Epithelial cell of prostate (primary cell): ENCODE measurements at places on chromosomes 3 and 15.

- no peak for DNase-seq
These were observed 1.7 kb upstream of the CLN6 start for GRCh38 chr15:68231102-68231818.

DNA sequence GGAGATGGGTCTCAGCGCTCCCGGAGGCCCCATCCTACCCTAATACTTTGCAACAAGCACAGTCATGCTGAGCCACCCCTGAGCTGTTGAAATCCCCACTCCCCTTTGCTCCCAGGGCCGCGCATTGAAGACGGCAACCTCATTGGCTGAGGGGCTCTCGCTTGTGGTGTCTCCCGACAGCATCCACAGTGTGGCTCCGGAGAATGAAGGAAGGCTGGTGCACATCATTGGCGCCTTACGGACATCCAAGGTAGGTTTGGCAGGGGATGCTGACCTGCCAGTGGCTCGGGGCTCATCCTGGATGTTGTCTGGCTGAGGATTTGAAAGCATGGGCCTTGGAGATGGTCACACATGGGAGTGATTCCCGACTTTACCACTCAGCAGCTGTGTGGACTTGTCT lies 5.9 kb downstream of the TMEM43 start:
- no peak for DNase-seq

- DNase-seq, result no peak
These were observed 201.0 kb upstream of the UBE2E2 start for GRCh38 chr3:23002151-23002550.

GRCh38 chr3:87833039-87833377 lies 225.8 kb downstream of the CGGBP1 start:
- no peak for DNase-seq

DNA sequence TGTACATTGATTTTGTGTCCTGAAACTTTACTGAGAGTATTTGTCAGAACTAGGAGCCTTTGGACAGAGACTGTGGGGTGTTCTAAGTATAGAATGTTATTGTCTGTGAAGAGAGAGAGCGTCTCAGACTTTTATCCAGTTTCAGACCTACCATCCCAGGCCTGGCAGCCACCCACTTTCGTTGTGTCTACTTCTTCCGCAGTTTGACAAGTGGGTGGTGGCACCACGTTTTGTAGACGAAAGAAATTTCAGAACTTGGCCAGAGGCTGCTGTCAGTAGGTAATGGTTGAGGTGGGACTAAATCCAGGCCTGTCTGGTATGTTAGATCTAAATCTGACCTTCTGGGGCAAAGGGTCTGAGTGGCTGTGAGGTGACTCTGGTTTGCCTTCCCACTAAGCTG lies 13.4 kb upstream of the TRAK1 start:
- no peak for DNase-seq

- DNase-seq, result no peak
These were observed 6.0 kb downstream of the GHRL start for GRCh38 chr3:10286596-10287295.

DNA sequence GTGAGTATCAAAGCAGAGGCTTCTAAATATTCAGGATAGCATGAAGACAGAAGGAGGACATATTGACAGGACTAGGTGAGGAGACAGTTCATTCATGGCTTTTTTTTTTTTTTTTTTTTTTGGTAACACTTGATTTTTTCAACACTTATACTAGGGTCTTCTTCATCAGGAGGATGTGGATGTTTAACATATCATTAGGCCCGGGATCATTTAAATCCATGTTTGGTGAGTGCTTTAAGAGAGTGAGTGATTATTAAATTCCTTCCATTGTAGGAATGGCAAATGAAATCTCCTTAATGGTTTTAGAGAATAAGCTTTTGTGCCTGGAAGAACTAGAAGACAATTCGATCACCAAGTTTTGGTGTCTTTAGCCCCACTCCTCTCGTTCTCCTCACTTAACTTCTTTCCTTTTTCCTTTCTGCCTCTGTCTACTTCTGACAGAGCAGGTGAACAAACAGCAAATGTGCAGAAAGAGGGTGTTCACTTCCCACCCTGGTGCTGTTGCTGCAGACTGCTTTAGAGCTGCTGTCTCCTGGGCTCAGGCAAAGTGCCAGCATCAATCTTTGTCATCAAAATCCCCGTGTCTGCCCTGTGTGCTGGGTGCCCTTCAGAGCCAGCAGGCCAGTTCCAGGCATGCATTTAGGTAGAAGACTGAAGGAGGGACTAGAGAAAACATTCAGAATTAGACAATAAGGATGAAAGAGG lies 35.6 kb upstream of the RAB11A start:
- no peak for DNase-seq

GRCh38 chr15:67225336-67225735 lies 29.1 kb downstream of the AAGAB start:
- DNase-seq, result peak; percentile 34

- no peak for DNase-seq
These were observed 36.0 kb downstream of the PSTPIP1 start for GRCh38 chr15:77030928-77031375.

GRCh38 chr3:146085678-146086077 lies 75.3 kb downstream of the PLOD2 start:
- no peak for DNase-seq

- no peak for DNase-seq
These were observed 13.6 kb upstream of the COMMD2 start for GRCh38 chr3:149765762-149766334.

DNA sequence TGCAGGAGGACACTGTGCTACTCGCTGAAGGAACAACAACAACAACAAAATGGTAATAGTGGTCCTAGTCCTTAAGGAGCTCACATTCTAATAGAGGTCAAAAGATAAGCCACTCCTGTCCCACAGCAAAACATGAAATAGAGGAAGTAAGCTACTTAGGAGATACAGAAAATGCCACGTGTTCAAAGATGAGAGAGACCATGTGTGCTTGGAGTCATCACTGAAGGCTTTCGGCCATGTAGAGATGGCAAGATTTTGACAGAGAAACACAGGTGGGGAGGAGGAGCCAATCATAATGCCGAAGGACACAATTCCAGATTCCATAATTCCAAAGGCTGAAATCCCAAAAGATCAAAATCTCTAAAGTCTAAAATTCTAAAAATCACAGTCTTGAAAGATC lies 24.8 kb upstream of the RIOX2 start:
- no peak for DNase-seq

- DNase-seq, result peak; percentile 81
These were observed 655 bp upstream of the TMOD3 start for GRCh38 chr15:51828621-51829375.

DNA sequence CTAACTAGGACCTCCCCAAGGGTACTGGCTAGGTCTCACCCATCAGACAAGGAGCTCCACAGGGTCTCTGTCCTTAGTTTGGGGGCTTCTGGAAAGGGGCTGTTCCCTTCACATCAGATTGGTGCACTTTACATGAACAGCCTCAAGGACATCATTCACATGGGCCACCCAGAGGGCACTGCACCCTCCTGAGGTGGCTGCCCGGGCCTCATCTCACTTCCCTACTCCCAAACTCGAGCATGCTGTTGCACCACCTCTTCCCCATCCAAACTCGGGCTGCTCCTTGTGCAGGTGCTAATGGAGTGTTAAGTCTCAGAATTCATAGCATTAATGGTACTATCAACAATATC lies 48.1 kb downstream of the RAB11A start:
- DNase-seq, result no peak

DNA sequence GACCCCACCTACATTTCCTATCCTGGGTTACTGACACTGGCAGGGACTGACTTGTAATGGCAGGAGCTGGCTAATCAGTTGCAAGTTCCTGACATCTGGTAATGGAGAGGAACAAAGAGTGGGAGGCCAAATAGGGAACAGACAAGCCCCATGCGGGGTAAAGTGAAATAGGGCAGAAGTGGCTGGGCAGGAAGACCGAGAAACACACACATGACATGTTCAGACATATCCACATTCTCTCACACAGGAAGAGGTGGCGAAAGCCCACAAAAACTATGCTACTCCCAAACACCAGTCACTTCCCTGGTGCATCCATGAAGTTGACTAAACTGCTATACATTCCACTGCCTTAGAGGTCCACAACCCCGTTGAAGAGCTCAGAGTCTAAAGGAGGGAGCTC lies 394.1 kb upstream of the TBL1XR1 start:
- peak; percentile 95 for DNase-seq

DNA sequence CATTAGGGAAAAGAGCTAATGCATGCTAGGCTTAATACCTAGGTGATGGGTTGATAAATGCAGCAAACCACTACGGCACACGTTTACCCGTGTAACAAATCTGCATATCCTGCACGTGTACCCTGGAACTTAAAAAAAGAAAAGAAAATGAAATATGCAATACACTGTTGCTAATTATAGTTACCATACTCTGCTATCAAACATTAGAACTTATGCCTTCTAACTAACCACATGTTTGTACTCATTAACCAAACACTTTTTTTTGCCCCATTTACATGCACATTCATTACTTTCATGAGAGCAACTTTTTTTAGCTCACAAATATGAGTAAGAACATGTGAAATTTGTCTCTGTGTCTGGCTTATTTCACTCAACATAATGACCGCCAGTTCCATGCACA lies 253.1 kb downstream of the CGGBP1 start:
- DNase-seq, result no peak

DNA sequence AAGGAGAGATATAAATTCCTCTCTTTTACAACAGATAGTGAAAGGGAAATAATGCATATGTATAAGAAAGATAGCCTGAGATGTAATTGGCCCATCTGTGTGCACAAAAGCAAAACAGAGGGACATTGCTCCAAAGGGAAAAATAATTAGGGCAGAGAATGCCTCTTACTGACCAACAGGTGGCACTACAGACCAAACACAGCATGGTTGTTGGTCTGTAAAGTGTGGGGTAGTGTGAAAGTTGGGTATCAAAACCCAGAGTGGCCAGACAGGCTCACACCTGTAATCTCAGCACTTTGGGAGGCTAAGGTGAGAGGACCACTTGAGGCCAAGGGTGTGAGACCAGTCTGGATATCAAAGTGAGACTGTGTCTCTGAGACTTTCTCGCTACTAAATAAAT lies 4.5 kb upstream of the TLNRD1 start:
- no peak for DNase-seq

DNA sequence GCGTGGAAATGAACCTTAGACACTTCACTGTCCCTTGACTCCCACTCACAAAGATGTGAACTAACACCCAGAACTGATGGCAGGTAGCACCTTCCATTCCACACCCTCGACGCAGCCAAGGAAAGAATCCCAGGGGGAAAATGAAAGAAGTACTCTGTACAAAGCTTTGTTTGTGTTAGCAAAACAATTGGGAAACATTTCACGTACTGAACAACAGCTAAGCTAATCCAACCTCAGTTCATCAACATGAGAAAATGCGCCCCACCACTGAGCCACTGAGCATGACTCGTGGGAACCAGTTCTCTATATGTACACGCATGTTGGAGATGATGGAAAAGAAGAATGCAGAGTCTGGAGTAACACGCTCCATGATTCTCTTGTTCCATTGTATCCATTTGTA lies 32.0 kb downstream of the CORO2B start:
- no peak for DNase-seq

DNA sequence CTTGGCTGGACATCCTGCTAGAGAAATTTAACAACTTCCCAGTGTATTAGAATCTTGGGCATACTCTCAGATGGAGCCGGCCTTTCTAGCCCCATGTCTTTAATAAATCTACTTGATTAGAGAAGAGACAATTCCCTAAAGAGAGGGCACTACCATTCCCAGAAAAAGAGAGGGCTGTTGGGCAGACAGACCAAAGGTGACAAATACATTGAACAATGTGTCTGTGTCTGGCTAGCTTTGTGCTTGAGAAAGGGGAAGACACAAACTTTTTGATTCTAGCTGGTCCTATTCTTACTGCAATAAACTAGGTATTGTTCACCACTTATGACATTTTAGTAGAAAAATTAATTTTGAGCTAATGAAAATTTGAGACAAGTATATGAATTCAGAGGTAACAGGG lies 57.7 kb downstream of the DUT start:
- DNase-seq, result no peak

DNA sequence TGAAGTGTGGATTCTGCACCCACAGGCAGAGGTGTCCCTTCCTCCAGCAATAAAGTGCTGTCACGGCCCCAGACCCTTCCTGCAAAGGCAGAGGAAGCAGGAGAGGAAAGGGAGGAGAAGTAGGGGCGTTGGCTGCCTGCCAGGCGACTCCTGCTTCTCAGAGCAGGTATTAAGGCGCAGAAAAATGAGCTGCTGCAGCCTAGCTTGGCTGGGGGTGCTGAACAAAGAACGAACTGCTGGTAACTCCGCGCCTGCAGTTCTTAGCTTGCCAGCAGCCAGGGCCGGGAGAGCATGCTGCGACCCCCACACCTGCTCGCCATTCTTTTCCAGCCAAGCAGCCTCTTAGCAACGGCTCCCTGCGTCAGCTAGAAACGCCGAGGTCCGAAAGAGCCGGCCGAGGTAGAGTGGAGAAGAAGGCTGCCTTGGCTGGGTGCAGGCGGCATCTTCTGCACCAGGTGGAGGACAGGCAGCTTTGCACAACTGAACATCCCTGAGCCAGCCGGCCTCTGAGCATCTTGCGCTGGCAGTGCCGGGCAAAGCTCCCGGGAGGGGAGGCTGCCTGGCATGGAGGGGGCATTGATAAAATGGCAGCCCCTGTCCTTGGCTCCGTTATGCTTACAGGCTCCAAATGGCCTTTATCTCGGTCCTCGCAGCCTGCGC lies 296.0 kb downstream of the MEX3B start:
- no peak for DNase-seq

DNA sequence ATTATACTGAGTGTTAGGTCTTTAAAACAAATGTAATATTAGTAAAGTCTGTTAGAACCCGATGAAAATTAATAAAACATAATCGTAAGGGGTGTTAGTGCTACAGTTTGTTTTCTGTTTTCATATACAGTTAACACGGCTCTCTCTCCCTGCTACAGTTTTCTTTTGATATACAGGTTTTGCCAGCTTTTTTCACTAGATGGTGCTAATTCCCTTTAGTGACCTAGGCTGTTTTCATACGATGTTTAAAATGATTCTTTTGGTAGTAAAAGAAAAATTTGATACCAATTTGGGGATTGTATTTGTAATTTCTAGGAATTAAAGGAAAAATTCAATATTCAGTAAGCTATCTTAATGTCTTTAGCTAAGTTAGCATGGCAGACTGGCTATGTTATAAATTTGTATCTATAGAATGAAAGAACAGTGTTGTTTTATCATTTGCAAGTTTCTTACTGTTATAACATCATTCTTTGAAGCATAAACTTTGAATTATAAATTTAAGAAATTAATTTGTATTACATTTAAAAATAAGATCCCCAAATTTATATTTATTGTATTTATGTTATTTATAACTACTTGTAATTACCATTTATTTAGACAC lies 11.5 kb downstream of the APH1B start:
- no peak for DNase-seq
